ENCODE measurements at places on chromosomes 1 and 21. TPM values are rescaled to one million over a fixed set of nuclear protein-coding genes. Genes with fewer than 3 reads are reported as not detected.

The HJV gene
- polyA plus RNA-seq = 0.21 TPM

GRCh38 chr1:67831850-67832513, 1.3 kb downstream of the GNG12 start:
- peak; percentile 50 for DNase-seq

DNA sequence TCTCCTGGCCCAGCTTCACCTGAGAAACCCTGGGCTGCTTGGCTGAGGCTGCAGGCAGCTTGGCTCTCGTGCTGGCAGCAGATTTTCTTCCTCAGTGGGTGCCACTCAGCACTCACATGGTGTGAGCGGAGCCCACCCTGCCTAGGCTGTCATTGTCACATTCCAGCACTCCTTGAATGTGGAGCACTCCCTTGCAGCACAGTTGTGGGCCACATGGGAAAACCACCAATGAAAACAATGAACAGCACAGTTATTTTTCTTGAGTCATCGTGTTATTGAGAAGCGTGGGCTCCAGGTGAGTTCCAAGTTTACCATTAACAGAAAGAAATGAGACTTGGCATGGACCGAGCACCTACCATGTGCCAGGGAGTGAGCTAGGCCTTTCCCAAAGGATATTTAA, 27.2 kb upstream of the TRIM67 start:
- DNase-seq = no peak

DNA sequence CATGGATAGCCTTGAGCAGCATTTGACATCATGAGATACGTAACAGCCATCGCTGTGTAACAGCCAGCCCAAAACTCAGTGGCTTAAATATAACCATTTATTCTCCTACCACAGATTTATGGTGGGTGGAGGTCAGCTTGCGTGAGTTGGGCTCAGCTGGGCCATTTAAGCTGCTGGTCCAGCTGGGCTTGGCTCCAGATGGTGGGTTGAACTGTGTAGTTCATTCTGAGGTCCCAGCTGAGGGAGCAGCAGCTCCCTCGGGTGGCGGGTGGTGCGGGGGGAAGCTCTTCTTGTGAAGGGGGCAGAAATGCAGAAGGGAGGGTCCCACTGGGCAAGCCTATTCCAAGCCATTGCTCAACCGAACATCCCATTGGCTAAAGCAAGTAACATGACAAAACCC, 75.9 kb downstream of the IGSF21 start:
- DNase-seq = no peak

The ZBTB8B gene
- polyA plus RNA-seq = 1.1 TPM

GRCh38 chr1:6909857-6910256, 124.6 kb downstream of the CAMTA1 start:
- DNase-seq = no peak

The PTGS2 gene
- 0.67 TPM for polyA plus RNA-seq

- DNase-seq = no peak
These were observed 101.7 kb downstream of the NR5A2 start for GRCh38 chr1:200128944-200129879.

DNA sequence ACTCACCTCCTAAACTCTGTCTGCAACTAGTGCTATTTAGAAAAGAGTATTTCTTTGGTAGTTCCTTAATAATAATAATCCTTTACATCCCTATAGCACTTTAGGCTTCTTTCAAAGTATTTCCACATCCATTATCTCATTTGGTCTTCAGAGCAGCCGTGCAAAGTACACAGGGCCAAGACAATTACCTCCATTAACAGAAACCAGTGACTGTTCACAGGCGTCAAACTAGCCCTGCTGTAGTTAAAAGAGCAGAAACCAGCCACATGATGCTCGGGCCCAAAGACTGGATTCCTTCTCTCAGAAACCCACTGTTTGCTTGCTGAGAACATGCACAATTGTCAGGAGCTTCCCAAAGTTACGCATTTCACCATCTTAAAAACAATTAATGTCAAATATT, 396.0 kb upstream of the DAB1 start:
- no peak for DNase-seq

- DNase-seq = no peak
These were observed 175.8 kb upstream of the SPAG17 start for GRCh38 chr1:118360817-118361216.

GRCh38 chr1:114336360-114336759, 174.6 kb downstream of the TRIM33 start:
- DNase-seq = no peak

The SELE gene
- polyA plus RNA-seq = 0.44 TPM

The TEX38 gene
- 0.28 TPM for polyA plus RNA-seq

GRCh38 chr1:229689904-229690303, 63.9 kb downstream of the URB2 start:
- DNase-seq = no peak

- no peak for DNase-seq
These were observed 1.5 kb upstream of the HSPA13 start for GRCh38 chr21:14384453-14384852.

- DNase-seq = no peak
These were observed 4.1 kb upstream of the GRIK1 start for GRCh38 chr21:29943885-29944284.

DNA sequence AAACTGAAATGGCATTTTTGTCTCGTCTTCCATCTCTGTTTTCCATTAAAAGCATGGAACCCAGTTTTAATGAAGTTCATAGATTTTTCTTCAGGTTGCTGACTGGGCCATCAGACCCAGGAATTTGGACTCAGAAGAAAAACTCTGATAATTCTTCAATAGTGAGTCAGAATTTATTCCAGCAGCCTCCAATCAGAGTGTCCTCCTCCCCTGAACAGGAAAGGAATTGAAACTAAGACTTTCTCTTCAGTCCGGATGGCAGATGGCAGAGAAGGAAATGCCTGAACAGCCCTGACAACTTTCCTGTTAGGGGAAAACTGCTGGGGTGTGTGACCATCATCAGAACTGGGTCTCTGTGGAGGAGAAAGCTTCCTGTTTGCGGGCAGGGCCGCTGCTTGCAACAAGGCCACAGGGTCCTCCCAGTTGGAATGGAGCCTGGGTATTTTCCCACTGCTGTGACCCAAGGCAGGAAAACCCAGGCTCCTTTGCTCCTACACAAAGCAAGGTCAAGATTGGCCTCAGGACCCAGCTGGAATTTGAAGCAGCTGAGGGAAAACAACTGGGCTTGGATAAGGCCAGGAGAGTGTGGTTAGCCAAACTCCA, 20.7 kb downstream of the CD34 start:
- DNase-seq = no peak

- DNase-seq = no peak
These were observed 39.7 kb downstream of the MAP3K21 start for GRCh38 chr1:233367057-233367803.

The PAQR6 gene
- 3.0 TPM for polyA plus RNA-seq

Data from right renal cortex interstitium (tissue), 3 donors.